ENCODE measurements at places on chromosomes 13 and 19.

- no peak for DNase-seq
Observed at GRCh38 chr13:86831084-86831483, 840.1 kb upstream of the SLITRK5 start.

DNA sequence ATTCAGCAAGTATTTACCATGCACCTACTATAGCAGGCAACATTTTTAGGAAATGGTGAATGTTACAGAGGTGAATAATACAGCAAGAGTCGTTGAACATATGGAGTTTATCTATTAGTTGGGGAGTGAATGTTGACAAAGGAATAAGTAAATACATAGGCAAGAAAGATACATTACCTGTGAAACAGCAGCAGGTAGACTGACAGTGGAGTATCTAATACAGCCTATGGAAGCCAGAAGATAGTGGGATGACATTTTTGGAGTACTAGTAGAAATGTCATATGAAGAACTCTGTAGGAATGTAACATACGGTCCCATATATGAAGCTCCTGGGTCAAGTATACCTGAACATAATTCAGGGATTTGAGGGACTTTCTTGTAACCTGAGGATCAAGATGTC is 2.1 kb upstream of the TNFSF11 start:
- no peak for DNase-seq

GRCh38 chr19:6070720-6071485 is 39.4 kb downstream of the RFX2 start:
- no peak for DNase-seq

GRCh38 chr13:31114641-31115040 is 47.1 kb downstream of the HSPH1 start:
- no peak for DNase-seq

DNA sequence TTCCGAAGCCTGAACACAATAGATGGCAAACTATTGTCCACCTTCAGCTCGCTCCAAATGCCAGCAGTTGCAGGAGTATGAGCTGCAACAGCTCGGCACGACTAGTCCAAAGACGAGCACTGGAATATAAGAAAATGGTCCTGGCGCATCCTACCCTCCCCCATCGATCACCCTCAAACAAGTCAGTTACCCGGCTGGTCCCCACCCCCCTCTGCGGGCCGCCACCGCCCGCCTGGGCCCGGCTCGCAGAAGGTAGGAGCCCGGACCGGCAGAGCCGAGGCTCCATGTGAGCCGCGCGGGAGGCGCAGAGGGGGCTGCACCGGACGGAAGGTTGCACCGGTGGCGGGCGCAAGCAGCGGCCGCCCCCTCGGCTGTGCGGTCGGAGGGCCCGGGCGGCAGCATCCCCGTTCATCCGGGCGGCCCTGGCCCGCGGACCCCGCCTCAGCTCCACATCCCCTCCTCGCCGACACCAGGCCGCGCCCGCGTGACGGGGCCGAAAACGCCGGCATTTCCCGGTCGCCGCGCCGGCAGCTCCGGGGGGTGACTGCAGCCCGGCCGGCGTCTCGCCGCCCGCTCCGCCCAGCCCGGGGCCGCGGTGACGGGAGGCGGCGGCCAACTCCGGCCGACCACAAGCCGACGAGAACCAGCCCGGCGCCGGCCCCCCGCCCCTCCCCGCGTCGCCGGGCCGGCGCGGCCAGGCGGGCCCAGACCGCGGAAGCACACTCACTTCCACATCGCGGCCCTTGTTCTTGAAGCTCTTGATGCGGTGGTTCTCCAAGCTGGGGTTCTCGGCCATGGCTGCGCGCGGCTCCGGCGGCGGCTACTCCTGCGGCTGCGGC is 552 bp downstream of the KPNA3 start:
- peak; percentile 54 for DNase-seq

Data from activated CD4-positive, alpha-beta T cell treated with anti-CD3 and anti-CD28 coated beads, Interleukin-2, amount 50 U/mL, for 16 hours (primary cell).